ENCODE measurements at places on chromosomes 2 and 18.

DNA sequence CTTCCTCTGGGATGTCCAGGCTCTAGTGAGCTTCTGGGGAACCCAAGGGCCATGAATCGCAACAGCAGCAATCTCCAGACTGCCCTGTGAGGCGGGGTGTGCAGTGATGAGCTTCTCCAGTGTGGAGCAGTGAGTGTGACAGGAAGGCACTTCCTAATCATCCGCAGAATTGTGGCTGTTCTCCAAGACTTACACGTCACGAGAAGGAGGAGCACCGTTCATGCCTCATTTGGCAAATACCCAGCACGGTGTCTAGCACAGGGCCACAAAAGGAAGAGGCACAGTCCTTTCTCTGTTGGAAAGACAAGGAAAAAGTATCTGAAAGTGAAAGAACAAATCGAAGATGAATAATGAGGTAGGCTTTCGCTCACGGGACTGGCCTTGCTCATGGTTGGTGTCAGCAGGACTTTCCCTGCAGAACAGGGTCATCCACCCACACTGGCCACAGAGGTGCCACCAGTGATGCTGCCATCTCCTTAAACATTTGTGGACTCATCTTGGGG lies 125.1 kb upstream of the HAAO start:
- DNase-seq: no peak

GRCh38 chr2:217864963-217865772 lies 137.6 kb downstream of the TNS1 start:
- DNase-seq: peak; percentile 7

DNA sequence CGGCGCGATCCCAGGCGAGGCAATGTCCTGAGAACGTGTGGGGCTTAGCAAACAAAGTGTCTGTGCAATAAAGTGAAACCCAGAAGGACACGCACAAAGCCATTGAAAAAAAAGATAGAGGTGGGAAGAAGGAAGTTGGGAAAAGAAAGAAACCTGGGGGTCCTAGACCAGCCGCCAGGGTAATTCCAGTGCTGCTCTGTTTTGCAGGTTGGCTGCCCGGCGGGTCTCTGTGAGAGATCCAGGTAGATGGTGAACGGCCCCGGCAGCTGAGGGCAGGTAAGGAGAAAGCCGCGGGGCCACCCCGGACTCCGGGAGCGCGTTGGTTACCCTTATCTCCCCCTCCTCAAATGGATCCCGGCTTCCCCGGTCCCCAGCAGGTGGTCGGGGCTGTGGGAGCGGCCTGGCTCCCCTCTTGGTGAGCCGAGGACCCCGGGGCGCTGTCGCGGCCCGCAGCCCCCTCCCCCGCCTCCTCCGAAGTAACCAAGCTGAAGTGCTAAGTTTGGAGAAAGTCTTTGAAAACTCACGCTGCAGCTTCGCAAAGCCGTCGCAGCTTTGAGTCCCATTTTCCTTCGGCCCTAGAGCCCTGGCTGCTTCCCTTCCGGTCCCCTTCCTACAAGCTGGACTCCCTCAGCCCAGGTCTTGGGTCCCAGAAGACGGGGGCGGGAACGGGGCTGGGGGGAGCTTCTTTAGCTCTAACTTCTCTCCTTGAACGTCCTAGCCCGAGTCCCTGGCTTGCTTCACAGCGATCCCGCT lies 588 bp downstream of the OTX1 start:
- no peak for DNase-seq

DNA sequence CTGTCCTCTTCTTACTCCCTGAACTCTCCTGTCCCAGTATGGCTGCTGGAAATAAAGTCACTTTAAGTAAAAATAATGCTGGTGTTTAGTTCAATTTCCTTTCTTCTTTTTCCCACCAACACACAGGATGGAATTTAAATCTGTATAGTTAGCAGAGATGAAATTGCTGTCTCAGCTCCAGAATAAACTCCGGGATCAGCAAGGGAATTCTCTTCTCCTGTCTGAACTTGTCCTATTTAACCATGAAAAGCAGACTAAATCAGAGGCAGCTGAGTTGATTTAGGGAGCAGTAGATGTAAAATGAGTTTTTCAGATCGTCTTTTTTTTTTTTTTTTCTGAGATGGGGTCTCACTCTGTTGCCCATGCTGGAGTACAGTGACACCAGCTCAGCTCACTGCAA lies 25.9 kb downstream of the TTLL4 start:
- DNase-seq: no peak

GRCh38 chr18:75204732-75205513 lies 4.0 kb downstream of the PTGR3 start:
- DNase-seq: no peak

DNA sequence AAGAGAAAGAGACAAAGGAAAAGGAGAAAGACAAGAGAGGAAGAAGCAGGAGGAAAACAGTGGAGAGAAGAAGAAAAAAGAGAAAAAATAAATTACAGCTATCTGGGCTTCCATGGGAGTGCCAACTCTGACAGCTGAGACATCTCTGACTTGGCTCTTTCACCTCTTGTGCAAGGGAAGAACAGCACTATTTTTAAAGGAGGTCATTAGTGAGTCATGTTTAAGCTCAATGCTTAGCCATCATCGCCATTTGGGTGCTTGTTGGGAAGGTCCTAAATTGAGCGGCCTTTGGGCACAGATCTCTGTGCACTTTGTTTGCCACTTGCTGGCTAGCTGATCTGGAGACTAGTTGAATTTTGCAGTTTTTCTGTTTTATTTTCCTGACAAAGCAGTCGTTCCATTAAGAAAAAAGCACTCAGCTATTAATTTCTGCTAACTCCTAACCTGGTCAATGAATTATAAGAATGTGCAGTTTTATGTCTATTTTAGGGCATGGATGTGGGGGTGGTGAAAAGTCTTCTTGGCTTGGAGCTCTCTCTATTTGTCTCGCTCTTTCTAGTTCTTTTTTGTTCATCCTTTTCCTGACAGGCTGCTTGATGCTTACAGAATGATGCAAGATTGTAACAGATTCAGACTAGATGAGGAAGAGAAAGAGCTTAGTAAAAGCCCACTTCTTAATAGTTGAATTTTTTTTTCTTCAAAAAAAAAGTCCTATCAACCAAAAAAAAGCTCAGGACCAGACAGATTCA lies 231.5 kb downstream of the SLC8A1 start:
- DNase-seq: no peak

DNA sequence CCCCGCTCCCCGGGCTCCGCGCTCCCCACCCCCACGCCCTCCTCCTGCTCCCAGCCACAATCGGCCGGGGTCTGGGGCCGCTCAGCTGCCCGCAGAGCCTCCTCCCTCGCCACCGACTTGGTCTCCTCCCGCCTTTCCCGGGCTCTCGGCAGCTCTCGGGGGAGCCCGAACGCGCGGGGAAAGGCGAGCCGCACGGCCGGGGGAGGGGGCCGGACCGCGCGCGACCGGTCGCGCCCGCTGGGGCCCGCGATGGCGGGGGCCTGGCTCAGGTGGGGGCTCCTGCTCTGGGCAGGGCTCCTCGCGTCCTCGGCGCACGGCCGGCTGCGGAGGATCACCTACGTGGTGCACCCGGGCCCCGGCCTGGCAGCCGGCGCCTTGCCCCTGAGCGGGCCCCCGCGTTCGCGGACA lies 327 bp downstream of the LTBP1 start:
- DNase-seq: no peak

DNA sequence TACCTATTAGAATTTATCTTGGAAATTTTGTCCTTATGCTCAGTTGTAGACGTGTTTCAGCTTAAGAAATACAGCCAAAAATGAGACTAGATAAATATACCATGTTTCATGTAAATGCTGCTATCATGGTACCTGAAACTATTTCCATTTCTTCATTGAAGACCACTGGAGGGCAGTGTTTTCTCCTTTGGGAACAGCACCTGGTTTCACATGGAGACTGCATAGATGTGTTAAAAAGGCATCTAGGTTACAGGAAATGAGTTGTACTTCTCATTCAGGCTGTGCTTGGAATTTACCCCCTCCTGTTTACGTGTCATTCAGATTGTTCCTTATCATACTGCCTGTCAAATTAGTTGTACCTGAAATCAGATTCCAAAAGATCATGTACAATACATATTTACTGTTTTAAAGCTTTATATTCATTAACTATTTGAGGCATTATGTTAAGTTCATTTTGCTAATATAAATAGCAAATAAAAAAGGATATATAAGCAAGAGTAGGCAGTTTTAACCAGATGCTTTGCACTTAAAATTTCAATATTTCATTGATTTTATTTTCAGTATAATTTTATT lies 57.3 kb upstream of the PSMD14 start:
- no peak for DNase-seq

GRCh38 chr2:182078988-182079602 lies 93.4 kb downstream of the PPP1R1C start:
- no peak for DNase-seq

DNA sequence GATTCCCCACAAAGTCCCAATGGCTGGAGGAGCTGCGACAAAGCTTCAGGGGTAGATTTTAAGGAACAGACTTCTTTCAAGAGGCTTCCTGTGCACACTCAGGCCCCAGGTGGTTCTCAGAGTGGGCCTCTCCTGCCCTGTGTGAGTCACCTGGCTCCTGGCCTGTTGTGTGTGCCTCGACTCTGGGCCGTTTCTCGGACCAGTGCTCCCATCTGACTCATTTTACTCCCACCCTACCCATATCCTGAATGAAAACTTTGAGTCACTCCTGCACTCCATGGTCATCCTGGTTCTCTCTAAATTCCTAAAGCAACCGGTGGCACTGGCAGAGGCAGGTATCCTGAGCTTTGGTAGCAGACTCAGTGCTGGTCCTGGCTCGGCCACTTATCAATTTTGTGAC lies 84.1 kb downstream of the CELF4 start:
- DNase-seq: no peak

DNA sequence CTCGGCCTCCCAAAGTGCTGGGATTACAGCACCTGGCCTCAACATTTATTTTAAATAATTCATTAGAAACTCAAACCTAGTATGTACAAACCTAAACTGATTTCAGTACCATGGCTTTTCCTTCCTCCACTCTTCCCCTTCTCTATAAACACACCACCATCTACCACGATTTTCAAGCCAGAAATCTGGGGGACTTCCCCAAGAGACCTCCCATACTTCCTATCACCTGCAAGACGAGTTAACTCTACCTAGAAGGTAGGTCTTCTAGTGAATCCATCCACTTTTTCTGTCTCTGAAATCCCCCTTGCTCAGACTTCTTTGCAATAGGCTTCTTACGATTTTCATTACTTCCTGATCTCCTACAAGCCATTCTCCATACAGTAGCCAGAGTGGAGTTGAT lies 7.7 kb upstream of the FAM117B start:
- DNase-seq: no peak

DNA sequence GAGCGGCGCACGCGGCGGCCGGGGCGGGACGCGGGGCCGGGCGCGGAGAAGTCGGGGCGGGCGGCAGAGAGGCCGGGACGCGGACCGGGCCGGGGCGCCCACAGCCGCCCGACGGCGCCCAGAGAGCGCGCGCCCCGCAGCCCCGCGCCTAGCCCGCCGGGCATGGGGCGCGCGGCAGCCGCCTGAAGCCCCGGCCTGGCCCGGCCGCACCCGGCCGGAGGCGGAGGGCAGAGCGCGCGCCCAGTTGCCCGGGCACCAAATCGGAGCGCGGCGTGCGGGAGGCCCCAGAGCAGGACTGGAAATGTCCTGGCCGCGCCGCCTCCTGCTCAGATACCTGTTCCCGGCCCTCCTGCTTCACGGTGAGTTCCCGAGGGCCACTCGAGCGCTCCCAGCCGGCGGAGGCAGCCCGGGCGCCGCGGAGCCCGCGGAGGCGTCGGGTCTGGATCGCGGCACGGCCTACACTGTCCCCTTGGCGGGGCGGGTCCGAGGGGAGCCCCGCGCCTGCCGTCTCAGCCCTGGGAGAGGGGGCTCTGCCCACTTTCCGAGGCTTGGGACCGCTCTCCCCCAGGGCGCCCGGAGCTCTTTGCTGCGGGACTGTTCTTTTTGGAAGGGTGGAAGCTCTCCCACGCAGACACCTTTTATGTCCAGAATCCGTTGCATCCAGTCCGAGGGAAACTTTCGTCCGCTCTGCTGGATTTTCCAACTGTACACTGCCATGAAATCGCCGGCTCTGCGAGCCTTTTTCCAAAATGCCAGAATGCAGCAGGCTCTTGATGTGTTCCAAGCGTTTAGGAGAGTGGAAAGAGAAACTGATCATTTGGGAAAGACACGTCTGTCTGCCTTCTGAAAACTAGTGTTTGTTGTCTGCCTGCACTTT lies 484 bp downstream of the APCDD1 start:
- DNase-seq: no peak

GRCh38 chr2:25207078-25207545 lies 38.7 kb upstream of the POMC start:
- DNase-seq: no peak

GRCh38 chr2:136131484-136131960 lies 13.6 kb upstream of the CXCR4 start:
- no peak for DNase-seq

DNA sequence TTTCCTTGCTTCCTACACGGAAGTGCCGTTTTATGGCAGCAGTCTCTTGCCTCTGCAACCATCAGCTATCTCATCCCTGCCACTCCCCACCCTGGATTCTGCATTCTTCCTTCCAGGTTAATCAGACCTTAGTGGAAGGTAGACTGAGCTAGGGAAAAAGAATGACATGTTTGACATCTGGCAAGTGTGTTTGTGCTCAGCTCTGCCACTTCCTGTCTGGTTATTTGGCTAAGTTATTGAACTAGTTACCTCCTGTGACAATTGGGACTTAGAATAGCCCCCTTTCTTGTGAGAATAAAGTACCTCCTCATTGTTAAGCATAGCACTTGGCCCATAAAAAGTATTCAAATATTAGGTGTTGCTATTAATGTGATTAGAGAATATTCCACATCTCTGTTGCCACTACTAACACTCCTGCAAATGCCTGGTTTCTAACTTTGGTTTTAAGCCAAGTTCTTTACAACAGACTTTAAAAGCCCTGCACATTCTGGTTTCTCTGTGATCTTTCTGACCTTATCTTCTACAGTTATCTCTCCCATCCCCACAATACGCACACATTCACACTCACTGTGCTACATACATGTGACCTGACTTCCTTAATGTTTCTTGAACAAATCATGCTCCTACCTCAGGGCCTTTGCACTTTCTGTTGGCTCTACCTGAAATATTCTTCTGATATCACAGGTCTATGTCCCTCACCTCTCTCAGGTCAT lies 10.8 kb upstream of the MAPRE2 start:
- DNase-seq: no peak

DNA sequence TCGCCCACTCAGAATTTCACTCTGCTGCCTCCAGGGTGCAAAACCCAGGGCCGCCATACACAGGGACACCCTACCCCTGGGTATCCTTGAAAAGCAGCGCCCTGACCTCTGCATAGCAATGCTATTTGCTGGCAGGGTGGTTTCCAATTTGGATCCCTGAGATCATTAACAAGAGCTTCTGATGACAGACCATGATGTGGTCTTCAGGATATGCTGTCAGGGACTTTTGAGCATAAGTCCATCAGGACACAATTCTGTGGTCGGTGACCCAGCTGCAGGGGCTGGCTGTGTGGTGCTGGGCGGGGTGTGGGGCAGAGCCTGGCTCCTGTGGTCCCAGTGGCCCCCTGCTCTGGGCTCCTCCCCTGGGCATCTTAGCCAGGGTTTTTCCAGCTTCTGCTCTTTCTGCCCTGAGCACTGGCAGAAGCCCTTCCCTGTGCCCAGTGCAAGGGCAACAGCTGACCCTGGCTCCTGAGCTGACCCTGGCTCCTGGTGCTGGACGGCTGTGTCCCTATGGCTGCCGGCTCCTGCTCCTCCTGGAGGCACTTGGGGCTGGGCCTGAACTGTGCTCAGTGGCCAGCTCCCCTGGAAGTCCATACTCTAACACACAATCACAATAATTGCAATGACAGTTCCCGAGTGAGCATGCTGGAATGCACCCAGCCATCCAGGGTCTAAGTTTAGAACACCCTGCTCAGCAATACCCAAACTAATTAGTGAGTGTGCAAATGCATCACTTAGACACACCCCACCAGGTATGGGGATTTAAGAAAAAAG lies 271.5 kb downstream of the HDAC4 start:
- no peak for DNase-seq
